Cerebellar cortex (tissue), 1 donor: ENCODE measurements at places on chromosomes 3 and 15.

DNA sequence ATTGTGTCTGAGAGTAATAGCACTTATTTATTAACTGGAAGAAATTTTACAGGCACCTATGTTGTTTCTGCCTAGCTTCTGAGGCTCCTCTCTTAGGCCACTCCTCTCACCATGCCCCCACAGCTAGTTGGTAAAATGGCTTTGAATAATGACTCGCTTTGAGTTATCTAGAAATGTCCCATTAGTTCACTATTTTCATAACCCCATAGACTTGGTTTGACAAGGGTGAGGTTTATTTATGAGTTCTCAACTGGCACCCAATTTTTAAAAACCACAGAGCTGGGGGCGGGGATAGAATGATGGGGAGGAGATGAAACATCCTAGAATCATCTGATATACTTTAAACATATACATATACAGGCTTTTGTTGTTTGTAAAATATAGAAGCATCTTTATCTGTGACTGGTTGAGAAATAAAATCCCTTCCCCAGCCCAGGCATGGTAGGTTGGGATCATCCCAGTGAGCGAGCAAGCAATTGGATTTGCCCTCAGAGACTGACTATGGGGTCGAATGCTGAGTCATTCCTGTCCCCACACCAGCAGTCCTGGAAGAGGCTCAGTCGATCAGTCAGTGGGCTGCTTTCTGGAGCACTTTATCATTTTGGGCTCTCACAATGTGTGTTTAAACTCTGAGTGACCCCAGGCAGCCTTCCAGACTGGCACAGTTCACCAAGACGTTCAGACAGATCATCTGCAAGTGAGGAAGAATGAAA is 60.2 kb upstream of the TSEN2 start:
- DNase-seq = no peak

- no peak for DNase-seq
Measured at GRCh38 chr15:74709011-74709410, 13.2 kb upstream of the EDC3 start.

- DNase-seq = no peak
Measured at GRCh38 chr3:72444656-72445223, 403.5 kb downstream of the SHQ1 start.

DNA sequence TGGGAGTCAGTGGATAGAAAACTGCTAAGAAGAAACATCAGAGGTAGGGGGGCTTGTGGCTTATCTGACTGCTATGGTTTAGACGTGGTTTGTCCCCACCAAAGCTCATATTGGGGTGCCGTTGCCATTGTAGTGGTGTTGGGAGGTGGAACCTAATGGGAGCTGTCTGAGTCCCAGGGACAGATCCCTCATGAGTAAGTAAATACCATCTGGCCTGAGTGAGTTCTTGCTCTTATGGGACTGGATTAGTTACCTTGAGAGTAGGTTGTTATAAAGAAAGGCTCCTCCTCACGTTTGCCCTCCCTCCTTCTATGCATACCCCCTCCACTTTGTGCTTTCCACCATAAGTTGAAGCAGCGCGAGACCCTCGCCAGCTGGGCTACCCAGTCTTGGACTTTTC is 53.4 kb upstream of the VILL start:
- no peak for DNase-seq

- DNase-seq = no peak
Measured at GRCh38 chr3:135944831-135945230, 20.7 kb upstream of the PPP2R3A start.

GRCh38 chr3:120767106-120767505 is 24.6 kb downstream of the GTF2E1 start:
- peak; percentile 62 for DNase-seq

- DNase-seq = no peak
Measured at GRCh38 chr15:84855136-84855535, 29.3 kb upstream of the SLC28A1 start.
